ENCODE measurements at places on chromosomes 11 and 22.

GRCh38 chr11:57873196-57873911 lies 111.8 kb downstream of the CTNND1 start:
- no peak for DNase-seq

DNA sequence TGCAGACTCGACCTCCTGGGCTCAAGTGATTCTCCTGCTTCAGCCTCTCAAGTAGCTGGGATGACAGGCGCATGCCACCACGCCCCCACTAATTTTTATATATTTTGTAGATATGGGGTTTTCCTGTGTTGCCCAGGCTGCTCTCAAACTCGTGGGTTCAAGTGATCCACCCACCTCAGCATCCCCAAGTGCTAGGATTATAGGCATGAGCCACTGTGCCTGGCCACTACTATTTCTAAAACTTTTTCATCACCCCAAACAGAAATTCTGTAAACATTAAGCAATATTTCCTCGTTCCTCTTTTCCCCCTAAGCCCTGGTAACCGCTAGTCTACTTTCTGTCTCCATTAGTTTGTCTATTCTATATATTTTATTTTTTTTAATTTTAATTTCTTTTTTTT lies 9.0 kb upstream of the ATG16L2 start:
- DNase-seq = no peak

- no peak for DNase-seq
These were observed 13.8 kb downstream of the TOM1 start for GRCh38 chr22:35313311-35314121.

GRCh38 chr11:8261291-8261690 lies 2.4 kb downstream of the LMO1 start:
- DNase-seq = no peak

DNA sequence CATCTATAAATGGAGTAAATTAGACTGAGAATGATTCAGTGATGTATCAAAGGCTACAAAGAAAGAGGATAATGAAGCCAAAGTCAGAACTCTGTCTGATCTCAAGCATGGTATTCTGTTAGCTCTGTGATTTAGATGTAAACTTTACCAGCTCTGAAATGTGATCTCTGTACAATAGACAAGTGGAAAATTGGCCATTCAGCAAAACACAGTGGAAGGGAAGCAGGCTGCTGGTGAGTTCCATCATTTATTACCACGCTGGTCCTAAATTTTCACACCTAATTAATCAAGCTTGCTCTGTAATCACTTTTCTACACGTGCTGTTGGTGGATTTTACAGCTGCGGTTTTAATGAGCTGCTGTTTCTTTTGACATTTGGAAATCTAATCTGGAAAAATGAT lies 145.1 kb upstream of the OPCML start:
- no peak for DNase-seq

GRCh38 chr11:121282386-121282785 lies 10.2 kb upstream of the SC5D start:
- DNase-seq = no peak

DNA sequence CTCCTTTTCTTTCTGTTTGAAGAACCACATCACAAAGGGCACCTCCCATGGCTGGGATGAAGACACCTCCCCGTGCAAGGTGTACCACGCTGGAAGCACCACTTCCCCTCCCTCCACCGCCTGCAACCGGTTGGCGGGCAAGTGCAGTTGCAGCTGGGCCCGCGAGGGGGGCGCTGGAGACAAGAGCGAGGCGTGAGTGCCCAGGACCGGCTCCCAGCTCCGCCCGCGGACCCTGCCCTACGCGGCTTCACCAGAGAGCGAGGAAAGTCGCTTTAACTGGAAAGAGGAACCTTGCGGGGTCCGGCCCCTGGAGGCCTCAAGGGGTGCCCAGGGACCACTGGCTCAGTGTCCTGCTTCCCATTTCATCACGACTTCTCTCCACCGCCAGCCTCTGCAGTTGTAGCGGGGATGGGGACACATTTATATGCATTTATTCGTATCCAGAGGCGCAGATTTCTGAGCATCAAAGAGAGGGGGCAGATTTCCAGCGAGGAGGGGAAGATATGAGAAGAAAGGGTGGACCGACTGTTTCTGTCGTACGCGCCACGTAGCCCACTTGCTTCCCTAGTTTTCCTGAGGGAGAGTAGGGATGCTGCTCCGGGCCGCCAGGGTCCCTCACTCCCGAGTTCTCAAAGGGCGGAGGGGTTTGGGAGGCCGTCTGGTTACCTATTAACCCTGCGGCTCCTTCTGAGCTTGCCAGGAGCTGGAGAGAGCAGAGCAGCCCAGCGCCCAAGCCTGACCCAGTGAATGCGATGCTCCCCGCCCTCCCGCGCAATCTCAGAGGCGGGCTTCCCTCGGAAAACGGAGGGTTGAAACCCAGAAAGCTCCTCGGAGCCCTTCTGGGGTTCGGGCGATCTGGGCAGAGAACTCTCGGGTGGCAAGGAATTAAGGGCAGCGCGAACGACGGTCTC lies 3.5 kb downstream of the ESAM start:
- peak; percentile 77 for DNase-seq

DNA sequence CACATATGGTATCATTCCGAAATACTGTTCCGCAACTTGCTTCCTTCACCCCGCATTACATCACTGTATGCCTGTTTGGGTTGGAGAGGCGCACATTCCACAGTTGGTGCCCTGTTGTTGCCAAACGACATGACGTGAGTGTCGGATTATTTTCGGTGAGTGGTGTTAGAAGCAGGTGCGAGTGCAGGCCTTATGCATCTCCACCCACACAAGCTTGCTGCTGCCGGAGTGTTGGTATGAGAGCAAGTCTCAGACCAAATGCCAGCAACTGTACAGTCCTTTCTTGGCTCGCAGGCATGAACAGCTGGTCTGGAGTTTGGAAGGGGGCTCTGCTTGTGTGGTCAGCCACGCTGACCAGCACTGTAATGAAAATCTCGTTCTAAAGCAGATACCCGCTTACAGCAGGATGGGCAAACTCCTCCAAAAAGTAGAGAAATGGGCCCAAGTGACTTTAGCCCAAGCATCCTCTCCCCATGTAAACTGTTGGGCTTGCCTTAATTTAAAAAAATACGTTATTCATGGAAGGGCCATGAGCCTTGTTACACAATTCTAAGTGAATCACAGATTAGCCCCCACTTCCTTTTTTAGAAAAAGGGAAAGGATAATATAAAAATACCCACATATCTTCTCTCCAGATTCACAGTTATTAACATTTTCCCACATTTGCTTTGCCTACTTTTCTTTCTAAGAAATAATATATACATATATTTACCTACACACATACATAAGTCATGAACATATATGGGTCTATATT lies 48.7 kb upstream of the OR9Q1 start:
- DNase-seq = no peak

- no peak for DNase-seq
These were observed 7.8 kb downstream of the OTUB1 start for GRCh38 chr11:63993993-63994392.

GRCh38 chr11:113874581-113875233 lies 665 bp downstream of the USP28 start:
- no peak for DNase-seq

DNA sequence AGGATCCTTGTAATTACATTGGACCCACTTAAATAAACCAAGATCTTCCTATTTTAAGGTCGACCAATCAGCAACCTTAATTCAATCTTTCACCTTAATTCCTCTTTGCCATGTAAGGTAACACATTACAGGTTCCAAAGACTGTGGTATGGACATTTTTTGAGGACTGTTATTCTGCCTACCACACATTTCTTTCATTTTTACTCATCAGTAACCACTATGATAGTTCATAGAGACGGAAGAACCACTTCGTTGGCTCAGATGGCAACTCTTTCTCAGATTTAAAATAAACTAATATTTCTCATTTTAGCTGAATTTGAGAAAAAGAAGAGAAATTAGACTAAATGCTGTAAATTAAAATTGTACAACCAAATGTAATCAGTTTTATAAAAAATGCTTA lies 96.3 kb downstream of the PAX6 start:
- DNase-seq = no peak

- DNase-seq = no peak
These were observed 24.4 kb downstream of the OR8B12 start for GRCh38 chr11:124518989-124519451.

DNA sequence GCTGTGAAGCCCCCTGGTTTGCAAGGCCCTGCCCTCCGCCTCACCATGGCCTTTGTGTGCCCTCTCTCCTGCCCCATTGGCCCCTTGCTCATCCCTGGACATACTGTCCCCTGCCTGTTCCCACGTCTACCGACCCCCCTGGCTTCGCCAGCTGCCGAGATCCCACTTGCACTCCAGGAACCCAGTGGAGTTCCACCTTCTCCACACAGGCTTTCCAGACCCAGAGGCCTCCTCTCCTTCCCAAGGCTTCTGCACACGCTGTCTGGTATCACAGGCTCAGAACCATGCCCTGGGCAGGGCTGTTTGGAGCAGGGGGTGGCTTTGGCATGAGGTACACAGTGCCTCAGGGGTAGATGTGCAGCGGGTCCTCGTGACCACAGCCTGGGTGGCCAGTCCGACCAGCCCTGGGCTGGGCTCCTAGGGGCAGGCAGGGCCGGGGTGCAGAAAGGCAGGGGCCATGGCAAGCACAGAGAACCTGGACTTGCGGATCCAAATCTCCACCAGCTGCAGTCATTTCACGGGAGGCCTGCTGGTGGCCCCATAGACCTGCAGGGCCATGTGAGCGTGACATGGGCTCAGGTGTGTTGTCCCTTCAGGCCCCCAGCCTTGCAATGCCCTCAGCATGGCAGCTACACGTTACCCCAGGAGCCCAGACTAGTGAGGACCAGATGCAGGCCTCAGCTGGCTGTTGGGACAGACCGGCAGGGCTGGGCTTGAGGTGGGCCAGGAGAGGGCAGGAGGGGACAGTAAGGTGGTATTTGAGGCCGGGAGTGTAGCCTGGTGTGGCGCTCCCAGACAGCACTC lies 9.5 kb downstream of the GRK2 start:
- no peak for DNase-seq

DNA sequence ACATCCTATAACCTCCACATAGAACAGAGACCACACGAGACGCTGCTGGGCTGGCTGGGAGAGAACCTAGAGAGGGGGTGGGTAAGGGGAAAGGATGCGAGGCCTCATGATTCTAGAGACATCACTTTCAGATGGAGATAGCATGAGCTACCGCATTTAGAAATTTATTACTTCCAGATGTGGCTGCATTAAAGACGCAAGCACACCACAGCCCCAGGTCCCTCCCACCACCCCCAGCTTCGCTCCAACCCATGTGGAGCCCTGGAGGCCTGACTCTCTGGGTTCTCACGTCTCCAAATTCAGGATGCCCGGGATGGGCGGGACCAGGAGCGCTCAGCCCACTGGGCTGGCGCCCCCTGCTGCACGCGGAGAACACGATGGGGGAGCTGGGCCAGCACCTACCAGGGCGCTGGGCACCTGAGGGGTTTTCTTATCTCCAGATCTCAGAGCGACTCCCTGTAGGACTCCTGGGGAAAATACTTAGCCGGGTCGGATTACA lies 13.6 kb downstream of the MRPL21 start:
- DNase-seq = no peak

DNA sequence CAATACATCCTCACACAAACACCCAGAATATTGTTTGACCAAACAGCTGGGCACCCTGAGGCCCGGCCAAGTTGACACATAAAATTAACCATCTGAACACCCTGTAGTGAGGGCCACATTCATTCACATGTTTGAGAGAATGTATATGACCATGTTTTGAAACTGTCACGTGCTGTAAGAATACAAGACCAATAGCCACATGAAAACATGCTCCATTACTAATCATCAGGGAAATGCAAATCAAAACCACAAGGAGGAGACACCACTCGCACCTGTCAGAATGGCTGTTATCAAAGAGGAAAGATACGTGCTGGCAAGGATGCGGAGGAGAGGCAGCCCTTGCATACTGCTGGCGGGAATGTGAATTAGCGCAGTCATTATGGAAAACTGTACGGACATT lies 38.3 kb upstream of the IGSF9B start:
- no peak for DNase-seq

DNA sequence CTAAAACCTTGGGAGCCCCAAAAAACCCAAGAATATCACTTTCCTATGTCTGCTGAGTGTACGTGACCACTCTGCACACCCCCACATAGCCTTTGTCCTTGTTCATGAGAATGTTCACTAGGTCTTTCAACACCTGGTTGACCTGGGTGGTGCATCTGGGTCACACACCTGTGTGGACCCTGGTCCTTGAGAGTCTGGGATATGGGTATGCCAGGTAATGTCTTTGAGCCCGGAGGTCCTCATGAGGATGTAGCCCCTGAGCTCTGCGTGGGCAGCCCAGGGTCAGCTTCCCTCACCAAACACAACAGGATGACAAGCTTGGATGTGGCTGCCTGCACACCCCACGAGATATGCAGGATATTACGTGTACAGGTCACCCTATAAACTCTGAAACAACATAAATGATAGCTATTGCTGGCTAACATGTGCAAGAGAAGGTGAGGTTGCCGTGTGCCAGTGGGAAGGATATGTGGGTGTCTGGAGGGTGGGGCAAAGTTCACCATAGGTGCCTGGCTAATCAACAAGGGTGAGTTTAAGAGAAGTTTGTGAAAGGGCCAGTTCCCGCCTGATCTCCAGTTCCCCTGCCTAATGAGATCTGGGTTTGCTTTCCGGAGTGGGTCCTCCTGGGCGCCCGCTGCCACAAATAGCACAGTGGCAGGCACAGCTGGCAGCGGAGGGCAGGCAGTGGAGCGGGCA lies 1.4 kb upstream of the PPARA start:
- no peak for DNase-seq

GRCh38 chr22:34797826-34798225 lies 268.1 kb upstream of the ISX start:
- DNase-seq = no peak

DNA sequence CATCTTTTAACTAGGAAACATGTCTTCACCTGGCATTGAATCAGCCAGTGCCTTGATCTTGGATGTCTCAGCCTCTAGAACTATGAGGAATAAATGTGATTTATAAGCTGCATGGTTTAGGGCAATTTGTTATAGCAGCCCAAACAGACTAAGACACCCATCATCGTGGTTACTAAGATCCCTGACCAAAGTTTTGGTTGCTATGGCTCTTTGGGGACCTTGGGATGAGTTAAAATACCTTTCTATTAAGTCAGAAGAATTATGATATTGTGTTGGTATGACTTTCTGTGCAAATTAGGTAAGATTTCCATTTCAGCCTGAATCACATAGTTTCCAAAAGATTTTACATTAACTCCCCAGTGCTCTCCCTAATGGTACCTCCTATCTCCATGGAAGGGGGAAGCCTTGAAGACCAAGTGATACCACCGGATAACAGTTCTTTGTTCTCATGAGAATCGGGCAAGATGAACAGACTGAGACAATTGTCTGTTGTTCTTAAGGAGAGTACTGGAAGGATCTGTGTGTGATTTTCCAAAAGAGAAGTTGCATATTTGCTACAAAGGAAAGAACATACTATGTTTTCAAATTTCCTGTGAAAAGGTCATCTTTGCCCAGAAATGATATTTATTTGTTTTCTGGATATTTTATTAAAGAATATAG lies 60.4 kb upstream of the UBASH3B start:
- DNase-seq = no peak

Data from progenitor cell of endocrine pancreas (in vitro differentiated cells).